Frontal cortex (tissue), 4 donors: ENCODE measurements at places on chromosomes 5 and 9.

DNA sequence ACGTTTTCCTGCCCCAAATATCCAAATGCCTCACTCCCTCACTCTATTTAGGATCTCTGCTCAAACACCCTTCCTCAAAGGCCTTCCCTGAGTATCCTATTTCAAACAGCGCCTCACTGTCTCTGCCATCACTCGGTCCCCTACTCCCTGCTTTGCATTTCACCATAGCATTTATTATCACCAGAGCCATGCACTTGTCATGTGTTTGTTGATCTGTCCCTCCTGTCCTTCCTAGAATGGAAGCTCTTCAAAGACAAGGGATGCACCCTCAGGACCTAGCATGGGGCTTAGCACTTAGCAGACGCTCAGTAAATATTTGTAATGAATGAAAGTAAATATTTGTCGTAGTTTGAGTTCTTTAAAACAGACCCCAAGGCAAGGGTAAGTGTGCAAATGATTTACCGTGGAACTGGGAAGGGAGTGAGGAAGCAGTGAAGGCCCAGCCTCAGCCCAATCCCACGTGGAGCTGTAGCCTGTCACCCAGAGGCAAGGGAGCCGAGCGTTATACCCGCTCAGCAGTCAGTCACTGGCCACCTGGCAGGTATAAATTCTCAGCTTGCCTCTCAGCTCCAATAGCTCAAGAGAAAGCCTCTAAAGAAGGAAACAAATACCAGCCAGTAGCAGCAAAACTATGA is 97.7 kb upstream of the KIF2A start:
- DNase-seq = no peak

- DNase-seq = no peak
Observed at GRCh38 chr9:132879457-132880323, 992 bp downstream of the SPACA9 start.

DNA sequence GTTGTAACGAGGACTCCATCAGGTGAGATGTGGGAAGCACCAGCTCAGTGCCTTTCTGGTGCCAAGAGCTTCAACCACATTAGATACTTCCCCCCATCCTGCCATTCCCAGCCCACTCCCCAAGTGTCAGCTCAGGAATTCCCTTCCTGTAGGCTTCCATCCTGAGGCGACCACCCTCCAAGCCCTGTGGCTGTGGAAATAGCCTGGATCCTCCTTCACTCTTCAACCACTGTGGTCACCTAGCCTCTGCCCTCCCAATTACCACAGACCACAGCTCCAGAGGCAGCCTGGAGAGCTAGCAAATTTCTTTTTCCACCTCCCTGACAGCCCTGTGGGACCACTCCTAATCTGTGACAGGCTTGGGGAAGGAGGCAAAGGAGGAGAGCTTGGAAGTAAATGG is 219.8 kb upstream of the MAP3K1 start:
- no peak for DNase-seq

GRCh38 chr5:109987355-109987754 is 297.6 kb downstream of the MAN2A1 start:
- no peak for DNase-seq

DNA sequence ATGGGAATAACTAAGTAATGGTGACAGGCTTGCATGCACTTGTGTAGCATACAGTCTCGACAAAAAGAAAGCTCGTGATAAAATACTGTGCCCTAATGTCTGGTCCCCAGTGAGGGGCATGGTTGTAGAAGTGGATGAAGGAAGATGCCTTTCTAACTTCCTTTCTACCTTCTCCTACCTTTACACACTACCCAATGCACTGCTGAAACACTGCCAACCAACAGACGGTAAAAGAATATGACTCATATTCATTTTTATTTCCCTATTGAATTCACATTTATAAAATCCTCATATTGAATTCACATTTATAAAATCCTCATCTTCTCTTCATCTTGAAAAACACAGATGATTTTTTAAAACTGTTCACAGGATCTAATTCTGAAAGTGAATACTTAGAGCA is 223.0 kb downstream of the PJA2 start:
- no peak for DNase-seq
